ENCODE measurements at places on chromosomes 3 and 15.
A peak's percentile ranks its signal among the peaks of the same experiment; 100 is the strongest.

DNA sequence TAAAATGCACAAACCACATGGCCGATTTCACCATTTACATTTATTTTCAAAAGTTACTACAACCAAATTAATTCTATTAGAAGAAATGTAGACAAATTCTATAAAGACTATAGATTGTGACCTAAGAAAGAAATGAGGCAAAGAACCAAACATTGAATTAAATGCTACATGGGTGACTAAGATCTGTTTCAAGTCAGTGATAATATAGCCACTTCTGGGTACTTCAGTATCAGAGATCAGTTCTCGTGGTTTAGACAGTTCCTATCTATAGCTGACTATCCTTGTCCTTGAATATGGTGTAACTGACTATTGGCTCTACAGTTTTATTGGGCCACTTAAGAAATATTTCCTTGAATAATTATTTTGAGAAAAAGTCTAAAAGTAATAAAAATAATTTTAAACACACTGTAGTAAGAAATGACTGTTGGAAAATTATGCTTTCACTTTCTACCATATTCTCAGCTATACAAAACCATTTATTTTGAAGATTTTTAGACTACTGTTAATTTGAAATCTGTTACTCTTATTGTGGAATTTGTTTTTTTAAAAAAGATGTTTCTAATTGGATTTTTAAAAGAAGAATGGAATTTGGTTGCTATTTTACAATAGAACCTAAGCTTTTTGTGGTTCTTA is 14.1 kb downstream of the KCNMB3 start:
- H3K27ac ChIP-seq: no peak overlapping the region
- DNase-seq: no peak
- no peaks in the 10 kb centered on the region for H3K4me1 ChIP-seq
- peaks cover 8% of the 10 kb centered on the region for H3K36me3 ChIP-seq

DNA sequence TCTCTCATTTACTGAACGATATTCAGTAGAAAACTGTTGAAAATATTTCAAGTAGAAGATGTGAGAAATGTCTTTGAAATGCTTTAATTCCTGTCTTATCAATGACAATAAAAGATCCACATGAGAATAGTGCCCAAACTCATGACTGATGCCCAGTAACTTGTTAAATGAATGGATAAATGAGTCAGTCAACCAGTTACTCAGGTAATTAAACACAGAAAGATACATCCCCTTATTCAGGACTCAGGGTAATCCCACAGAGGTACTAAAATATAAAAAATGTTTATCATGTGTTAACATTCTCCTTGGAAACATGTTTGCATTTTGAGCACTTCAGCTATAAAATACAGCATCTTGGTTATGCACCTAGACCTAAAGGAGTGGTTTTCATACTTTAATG is 169.5 kb downstream of the MBNL1 start:
- no peak overlapping the region for H3K4me3 ChIP-seq
- H3K4me1 ChIP-seq: peaks cover 4% of the 10 kb centered on the region
- H3K36me3 ChIP-seq: no peaks in the 10 kb centered on the region
- DNase-seq: no peak
- H3K27me3 ChIP-seq: no peaks in the 10 kb centered on the region

- H3K4me1 ChIP-seq: no peaks in the 10 kb centered on the region
- peaks cover 18% of the 10 kb centered on the region for H3K36me3 ChIP-seq
- no peaks in the 10 kb centered on the region for H3K27me3 ChIP-seq
Measured at GRCh38 chr15:34933432-34933975, 36.0 kb downstream of the AQR start.

DNA sequence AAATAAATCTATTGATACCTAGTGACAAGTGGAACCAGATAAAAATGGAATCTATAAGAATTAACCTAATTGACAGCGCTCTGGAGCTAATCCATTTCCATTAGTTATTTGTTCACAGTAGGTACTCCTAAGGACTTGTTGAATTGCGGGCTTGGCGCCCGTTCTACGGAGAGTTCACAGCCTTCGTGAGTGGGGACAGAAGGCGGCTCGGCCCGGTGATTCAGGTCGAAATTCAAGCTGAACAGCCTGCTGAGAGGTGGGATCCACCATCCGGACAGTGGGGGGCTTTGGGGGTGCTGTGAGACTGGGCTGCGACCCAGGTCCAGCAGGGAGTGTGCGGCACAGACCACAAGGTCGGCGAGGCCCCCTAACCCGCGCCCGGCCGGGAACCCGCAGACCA is 779 bp upstream of the CTNNB1 start:
- H3K36me3 ChIP-seq: no peaks in the 10 kb centered on the region
- peaks cover 44% of the 10 kb centered on the region for H3K4me1 ChIP-seq
- no peaks in the 10 kb centered on the region for H3K27me3 ChIP-seq
- DNase-seq: peak; percentile 62

DNA sequence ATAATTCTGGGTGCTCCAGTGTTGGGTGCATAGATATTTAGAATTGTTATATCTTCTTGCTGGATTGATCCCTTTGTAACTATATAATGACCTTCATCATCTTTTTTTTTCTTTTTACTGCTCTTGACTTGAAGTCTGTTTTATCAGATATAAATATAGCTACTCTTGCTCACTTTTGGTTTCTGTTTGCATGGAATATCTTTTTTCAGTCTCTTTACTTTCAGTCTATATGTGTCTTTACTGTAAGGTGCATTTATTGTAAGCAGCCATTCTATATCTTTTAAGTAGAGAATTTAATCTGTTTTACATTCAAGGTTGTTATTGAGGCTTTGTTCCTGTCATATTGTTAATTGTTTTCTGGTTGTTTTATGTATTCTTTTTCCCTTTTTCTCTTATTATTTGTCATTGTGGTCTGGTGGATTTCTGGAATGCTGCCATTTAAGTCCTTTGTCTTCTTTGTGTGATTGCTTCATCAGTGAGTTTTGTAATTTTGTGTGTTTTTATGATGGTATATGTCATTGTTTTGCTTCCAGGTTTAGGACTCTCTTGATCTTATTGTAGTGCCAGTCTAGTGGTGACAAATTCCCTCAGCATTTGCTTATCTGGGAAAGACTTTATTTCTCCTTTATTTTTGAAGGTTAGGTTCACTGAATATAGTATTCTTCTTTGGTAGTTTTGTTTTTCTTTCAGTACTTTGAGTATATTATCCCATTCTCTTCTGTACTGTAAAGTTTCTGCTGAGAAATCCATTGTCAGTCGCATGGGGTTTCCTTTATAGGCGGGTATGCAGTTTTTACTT is 8.3 kb upstream of the PRR23C start:
- DNase-seq: no peak
- no peaks in the 10 kb centered on the region for H3K27me3 ChIP-seq

DNA sequence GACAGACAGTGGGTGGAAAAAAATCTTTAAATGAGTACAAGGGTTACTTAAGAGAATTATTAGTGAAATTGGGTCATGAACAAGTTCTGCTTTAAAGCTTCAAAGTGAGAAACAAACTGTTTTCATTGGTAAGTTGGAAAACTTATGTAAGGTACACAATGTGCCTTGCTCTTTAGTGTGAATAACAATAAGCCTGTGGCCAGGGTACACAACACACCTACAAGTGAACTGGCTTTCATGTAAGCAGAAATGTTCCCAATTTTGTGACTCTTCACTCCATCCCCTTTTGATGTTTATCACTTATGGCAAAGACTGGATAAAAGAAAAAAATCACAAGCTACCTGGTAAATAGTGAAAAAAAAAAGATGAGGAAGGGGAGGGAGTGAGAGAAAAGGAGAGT is 253.7 kb downstream of the ZBTB20 start:
- no peak overlapping the region for H3K4me3 ChIP-seq
- H3K27ac ChIP-seq: no peak overlapping the region
- peaks cover 12% of the 10 kb centered on the region for H3K4me1 ChIP-seq
- H3K27me3 ChIP-seq: no peaks in the 10 kb centered on the region
- no peak for DNase-seq

- H3K4me1 ChIP-seq: no peaks in the 10 kb centered on the region
- no peaks in the 10 kb centered on the region for H3K27me3 ChIP-seq
- no peak overlapping the region for H3K4me3 ChIP-seq
Measured at GRCh38 chr15:77464129-77464865, 43.6 kb downstream of the HMG20A start.

GRCh38 chr3:53833053-53833645 is 13.1 kb downstream of the CHDH start:
- H3K36me3 ChIP-seq: no peaks in the 10 kb centered on the region
- H3K27me3 ChIP-seq: no peaks in the 10 kb centered on the region
- DNase-seq: no peak
- no peak overlapping the region for H3K27ac ChIP-seq

- DNase-seq: no peak
- no peak overlapping the region for H3K27ac ChIP-seq
- no peak overlapping the region for H3K4me3 ChIP-seq
- no peaks in the 10 kb centered on the region for H3K27me3 ChIP-seq
- H3K36me3 ChIP-seq: no peaks in the 10 kb centered on the region
- H3K4me1 ChIP-seq: no peaks in the 10 kb centered on the region
Measured at GRCh38 chr15:89799011-89799911, 15.4 kb downstream of the ANPEP start.

DNA sequence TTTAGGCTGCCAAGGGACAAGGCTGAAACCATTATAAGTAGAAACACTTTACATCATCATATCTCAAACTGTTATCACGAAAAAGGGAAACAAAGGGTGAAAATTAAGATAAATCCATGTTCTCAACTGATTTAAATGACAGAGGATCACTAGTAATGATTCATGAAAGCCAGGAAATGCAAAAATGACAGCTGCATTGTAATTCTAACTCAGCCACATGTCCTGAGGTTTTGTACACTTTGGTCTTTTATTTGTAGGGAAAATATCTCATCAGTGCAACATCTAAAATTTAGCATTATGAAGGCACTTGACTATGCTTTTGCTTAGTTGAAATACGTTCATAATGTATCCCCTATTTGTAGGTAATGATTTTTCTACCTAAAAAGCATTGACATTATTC is 379.7 kb downstream of the TIGIT start:
- no peak overlapping the region for H3K27ac ChIP-seq
- H3K27me3 ChIP-seq: no peaks in the 10 kb centered on the region
- peaks cover 21% of the 10 kb centered on the region for H3K4me1 ChIP-seq
- no peaks in the 10 kb centered on the region for H3K36me3 ChIP-seq
- no peak overlapping the region for H3K4me3 ChIP-seq

GRCh38 chr3:145087038-145087437 is 1073.9 kb downstream of the PLOD2 start:
- H3K4me1 ChIP-seq: peaks cover 4% of the 10 kb centered on the region
- no peaks in the 10 kb centered on the region for H3K36me3 ChIP-seq
- H3K27ac ChIP-seq: no peak overlapping the region
- H3K27me3 ChIP-seq: no peaks in the 10 kb centered on the region

- DNase-seq: peak; percentile 37
- H3K36me3 ChIP-seq: no peaks in the 10 kb centered on the region
- H3K4me1 ChIP-seq: peaks cover 8% of the 10 kb centered on the region
- H3K27ac ChIP-seq: no peak overlapping the region
Measured at GRCh38 chr15:76866716-76867321, 38.3 kb downstream of the SCAPER start.

- H3K27me3 ChIP-seq: no peaks in the 10 kb centered on the region
- H3K27ac ChIP-seq: no peak overlapping the region
- H3K36me3 ChIP-seq: no peaks in the 10 kb centered on the region
- no peaks in the 10 kb centered on the region for H3K4me1 ChIP-seq
- no peak for DNase-seq
Measured at GRCh38 chr3:172586436-172586835, 63.2 kb upstream of the TNFSF10 start.

DNA sequence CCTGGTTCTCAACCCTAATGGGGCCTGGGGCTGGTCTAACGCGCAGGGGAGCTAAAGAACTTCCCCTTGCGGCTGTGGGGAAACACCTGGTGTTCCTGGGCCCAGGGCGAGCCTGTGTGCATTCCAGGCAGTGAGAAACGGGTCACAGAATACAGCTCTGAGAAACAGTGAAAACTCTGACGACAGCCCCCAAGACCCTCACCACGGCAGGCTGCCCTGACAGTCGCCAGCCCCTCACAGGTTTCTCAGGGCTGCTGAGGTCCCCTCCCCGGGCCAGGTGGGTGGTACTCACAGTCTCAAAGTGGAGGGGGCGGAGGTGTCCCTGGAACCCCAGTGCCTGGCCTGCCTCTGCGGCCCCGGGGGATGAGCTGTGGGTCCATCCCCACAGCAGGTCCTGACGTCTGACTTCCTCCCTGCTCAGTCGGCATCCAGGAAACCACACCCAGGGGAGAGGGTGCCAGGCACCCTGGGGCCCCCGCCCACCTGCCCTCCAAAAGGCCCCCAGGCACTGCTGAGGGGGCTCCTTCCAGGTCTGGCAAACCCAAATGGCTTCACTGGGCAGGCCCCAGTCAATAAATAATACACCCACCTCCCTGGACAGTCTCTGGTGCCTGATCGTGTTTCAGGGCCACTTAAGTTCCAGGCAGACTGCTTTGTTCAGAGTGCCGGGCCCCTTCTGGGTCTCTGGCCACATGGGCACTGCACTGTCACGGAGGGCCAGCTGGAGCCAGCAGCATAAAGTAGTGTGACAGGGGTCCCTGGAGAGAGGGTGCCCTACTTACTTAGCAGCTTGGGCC is 57.7 kb downstream of the IQSEC1 start:
- DNase-seq: no peak
- H3K27ac ChIP-seq: no peak overlapping the region
- H3K4me1 ChIP-seq: peaks cover 63% of the 10 kb centered on the region
- no peak overlapping the region for H3K4me3 ChIP-seq
- H3K27me3 ChIP-seq: no peaks in the 10 kb centered on the region
- H3K36me3 ChIP-seq: no peaks in the 10 kb centered on the region

DNA sequence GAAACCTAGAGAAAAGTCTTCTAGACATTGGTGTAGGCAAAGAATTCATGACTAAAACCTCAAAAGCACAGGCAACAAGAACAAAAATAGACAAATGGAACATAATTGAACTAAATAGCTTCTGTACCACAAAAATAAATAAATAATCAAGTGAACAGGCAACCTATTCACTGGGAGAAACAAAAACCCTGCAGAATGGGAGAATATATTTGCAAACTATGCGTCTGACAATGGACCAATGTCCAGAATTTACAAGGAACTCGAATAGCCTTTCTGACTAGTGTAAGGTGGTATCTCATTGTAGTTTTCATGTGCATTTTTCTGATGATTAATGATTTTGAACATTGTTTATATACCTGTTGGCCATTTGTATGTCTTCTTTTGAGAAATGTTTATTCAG is 37.0 kb upstream of the GCSAM start:
- H3K27me3 ChIP-seq: no peaks in the 10 kb centered on the region
- H3K4me3 ChIP-seq: no peak overlapping the region
- no peak for DNase-seq
- no peak overlapping the region for H3K27ac ChIP-seq

- DNase-seq: no peak
- H3K27ac ChIP-seq: no peak overlapping the region
- peaks cover 9% of the 10 kb centered on the region for H3K36me3 ChIP-seq
- H3K27me3 ChIP-seq: peaks cover 5% of the 10 kb centered on the region
Measured at GRCh38 chr3:123878807-123879206, 5.3 kb downstream of the MYLK start.
